ENCODE measurements at places on chromosomes 7 and 10.

DNA sequence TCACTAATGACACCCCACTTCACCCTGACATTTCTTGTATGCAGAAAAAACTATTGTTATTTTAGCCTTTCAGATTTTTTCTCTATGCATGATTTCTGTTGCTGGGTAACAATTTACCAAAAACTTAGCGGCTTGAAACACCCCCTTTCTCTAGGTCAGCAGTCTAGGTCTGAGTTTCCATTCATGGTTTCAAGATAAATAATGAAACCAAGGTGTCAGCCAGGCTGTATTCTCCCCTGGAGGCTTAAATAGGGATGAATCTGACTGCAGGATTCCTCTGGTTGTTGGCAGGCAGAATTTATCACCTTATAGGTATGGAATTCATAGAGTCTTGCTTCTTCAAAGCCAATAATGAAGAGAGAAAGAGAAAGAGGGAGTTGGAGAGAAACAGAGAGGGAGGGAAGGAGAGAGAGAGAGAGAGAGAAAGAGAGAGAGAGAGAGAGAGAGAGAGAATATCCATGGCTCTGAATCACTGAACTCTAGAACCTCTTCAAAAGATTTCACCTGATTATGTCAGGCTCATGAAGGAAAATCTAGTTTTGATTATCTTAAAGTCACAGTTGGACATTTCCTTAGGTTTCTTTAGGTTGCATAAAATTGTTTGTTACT lies 1224.6 kb upstream of the LRRTM3 start:
- no peak for DNase-seq

GRCh38 chr7:11430112-11430511 lies 401.9 kb downstream of the THSD7A start:
- DNase-seq, result no peak

DNA sequence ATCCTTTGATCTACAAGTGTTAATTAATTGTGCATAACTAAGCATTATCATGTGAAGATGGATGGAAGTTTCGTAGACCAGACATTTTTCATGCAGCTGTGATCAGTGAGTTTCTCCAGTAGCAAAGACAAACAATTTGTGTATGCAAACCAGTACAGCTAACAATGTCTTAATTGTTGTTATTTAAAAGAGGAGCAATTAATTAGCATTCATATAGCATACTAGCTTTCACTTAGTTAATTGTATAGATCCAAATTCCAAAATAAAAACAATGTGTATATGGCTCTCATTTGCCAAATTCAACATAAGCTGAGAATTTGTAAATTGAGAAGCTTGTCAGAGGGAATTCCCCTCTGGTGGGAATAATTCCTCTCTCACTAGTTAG lies 22.6 kb upstream of the PRKCQ start:
- DNase-seq, result no peak

DNA sequence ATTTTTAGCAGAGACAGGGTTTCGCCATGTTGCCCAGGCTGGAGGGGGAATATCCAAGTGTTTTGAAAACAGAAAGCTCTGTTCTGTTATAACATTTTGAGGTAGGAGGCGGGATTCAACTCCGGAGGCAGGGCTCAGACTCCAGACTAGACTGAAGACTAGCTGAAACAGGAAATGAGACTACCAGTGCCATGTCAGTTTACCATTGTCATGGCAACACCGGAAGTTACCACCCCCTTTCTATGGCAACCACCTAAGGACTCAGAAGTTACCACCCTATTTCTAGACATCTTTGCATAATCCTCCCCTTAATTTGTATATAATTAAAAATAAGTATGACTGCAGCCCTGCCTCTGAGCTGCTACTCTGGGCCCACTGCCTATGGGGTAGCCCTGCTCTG lies 1069.1 kb upstream of the AUTS2 start:
- DNase-seq, result no peak

DNA sequence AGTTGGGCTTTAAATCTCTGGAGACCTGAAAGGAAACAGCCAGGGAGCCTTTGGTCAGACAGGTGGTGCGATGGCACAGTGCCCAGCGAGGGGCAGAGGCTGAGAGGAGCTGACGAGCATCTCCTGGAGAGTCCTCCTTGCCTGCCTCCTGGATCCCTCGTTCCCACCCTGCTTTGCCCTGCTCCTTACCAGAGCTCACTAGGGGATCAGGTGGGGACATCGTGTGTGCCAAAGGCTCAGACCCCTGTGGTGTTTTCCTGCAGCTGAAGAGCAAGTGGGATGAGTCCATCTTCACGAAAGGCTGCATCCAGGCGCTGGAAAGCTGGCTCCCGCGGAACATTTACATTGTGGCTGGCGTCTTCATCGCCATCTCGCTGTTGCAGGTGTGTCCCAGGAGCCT lies 21.8 kb upstream of the SH2D4B start:
- DNase-seq, result no peak

GRCh38 chr7:79421751-79422150 lies 31.7 kb downstream of the MAGI2 start:
- DNase-seq, result no peak

DNA sequence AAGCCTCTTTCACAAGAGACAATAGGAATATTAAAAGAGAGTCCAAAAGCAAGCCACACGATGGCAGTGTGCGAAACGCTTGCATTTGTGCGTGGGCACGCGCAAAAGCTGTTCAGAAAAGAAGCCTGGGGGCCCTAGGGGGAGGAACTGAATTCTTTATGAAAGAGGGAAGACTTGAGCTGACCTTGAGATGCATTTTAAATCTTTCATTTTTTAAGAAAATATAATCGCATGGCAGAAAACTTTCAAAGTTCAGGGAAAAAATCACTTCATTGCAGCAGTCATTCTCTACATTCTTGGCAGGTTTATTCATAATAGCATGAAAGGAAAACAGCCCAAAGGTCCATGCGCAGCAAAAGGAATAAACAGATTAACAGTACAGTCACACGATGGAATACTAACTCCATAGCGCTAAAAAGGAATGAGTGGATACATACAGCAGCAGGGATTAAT lies 206.5 kb upstream of the PRKCQ start:
- DNase-seq, result no peak

GRCh38 chr7:47647181-47647917 lies 65.4 kb upstream of the TNS3 start:
- no peak for DNase-seq
